Parietal lobe (tissue), 2 donors: ENCODE measurements at places on chromosomes 1 and 21. TPM values are rescaled to one million over a fixed set of nuclear protein-coding genes. Genes with fewer than 3 reads are reported as not detected.

FAM151A gene
- total RNA-seq, result not detected

CITED4 gene
- total RNA-seq, result 0.63 TPM

FNDC10 gene
- 2.2 TPM for total RNA-seq

SPATC1L gene
- total RNA-seq, result 10.3 TPM

OR2T35 gene
- not detected for total RNA-seq

SLC45A3 gene
- total RNA-seq, result 3.8 TPM

SLC35D1 gene
- 20.3 TPM for total RNA-seq

KIAA1614 gene
- total RNA-seq, result 4.4 TPM

BARHL2 gene
- total RNA-seq, result not detected

GNAT2 gene
- not detected for total RNA-seq

NR1I3 gene
- total RNA-seq, result not detected

OR6N1 gene
- total RNA-seq, result not detected

ETV3L gene
- total RNA-seq, result not detected

ATP6V1G3 gene
- total RNA-seq, result not detected

VWA5B1 gene
- 0.63 TPM for total RNA-seq

TLR5 gene
- 0.63 TPM for total RNA-seq

C8B gene
- total RNA-seq, result not detected

KCNE2 gene
- not detected for total RNA-seq

PTGER3 gene
- total RNA-seq, result 0.94 TPM

OR2L13 gene
- 1.9 TPM for total RNA-seq

LHX8 gene
- 0.31 TPM for total RNA-seq

DENND2C gene
- total RNA-seq, result 0.94 TPM

CELA2A gene
- total RNA-seq, result not detected
